Osteoblast (primary cell): ENCODE measurements at places on chromosomes 5 and 9. TPM values are rescaled to one million over a fixed set of nuclear protein-coding genes. Genes with fewer than 3 reads are reported as not detected.

Gene CA9
- not detected in 2 replicates for total RNA-seq

Gene FGF1
- 2.9 and 4.3 TPM in 2 replicates for total RNA-seq

GRCh38 chr5:1983401-1983800 lies 100.7 kb upstream of the IRX4 start:
- no peak for DNase-seq

DNA sequence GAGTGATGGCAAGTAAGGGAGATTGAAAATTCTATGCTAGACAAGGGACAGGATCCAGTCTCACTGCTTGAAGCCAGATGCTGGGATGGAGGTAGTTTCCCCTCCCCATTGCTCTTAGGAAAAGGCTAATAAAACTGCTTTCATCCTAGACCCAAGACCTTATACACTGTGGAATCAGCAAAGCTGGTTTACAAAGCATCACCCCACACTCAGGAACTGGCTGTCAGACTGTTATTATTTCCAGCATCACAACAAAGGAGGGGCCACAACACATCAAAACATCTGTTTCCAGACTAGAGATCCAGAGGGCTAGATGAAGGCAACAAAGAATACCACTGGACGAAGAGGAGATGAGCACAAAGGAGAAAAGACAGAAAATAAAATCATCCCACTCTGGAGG lies 364.6 kb upstream of the PTGER4 start:
- DNase-seq = no peak

- no peak for DNase-seq
These were observed 43.1 kb downstream of the SPTAN1 start for GRCh38 chr9:128595471-128595870.
